ENCODE measurements at places on chromosomes 12 and 14.

- DNase-seq, result no peak
These were observed 1.5 kb downstream of the BIN2 start for GRCh38 chr12:51322452-51322851.

DNA sequence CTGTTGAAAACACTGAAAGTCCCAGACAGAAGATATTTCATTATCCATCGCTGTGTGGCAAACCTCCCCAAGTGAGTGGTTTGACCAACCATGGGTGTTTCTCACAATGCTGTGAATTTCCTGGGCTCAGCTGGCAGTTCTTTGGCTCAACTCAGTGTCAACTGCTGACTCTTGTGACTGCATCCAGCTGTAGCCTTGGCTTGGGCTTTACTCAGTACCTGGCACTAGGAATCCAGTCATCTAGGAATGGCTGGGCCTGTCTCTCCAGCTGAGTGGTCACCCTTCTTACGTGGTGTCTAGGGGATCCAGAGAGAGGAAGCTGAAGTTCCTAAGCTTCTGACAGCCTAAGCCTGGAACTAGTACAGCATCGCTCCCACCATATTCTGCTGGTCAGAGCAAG is 80.7 kb upstream of the PSMC1 start:
- DNase-seq, result no peak

- no peak for DNase-seq
These were observed 24.4 kb upstream of the DHRS4 start for GRCh38 chr14:23929136-23929535.

- DNase-seq, result no peak
These were observed 39.4 kb downstream of the MLXIP start for GRCh38 chr12:122117979-122118378.

GRCh38 chr12:25677232-25677937 is 124.3 kb upstream of the LMNTD1 start:
- no peak for DNase-seq

- no peak for DNase-seq
These were observed 73.5 kb downstream of the ARF6 start for GRCh38 chr14:49966304-49966809.

GRCh38 chr12:11654338-11654737 is 4.9 kb downstream of the ETV6 start:
- no peak for DNase-seq

DNA sequence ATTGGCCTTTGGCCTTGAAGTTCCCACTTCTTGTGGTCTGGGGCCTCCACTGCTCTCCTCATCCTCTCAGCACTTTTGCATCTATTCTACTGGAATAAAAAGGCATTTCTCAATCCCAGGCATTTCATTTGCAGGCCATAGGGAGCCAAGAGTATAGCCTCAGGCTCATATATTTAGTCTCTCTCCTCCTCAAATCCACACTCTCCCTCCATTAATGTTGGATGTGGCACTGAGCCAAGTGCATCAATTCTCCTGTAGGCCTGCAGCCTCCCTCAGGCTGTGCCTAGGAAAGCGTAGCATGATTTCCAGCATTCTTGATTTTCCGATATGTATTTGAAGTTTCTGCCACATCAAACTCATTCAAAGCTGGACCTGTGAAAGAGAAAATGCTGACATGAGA is 211.5 kb upstream of the CPNE8 start:
- no peak for DNase-seq

- no peak for DNase-seq
These were observed 570.6 kb upstream of the STXBP6 start for GRCh38 chr14:25620515-25620914.

- DNase-seq, result peak; percentile 48
These were observed 49.0 kb downstream of the KCTD10 start for GRCh38 chr12:109428037-109428629.

DNA sequence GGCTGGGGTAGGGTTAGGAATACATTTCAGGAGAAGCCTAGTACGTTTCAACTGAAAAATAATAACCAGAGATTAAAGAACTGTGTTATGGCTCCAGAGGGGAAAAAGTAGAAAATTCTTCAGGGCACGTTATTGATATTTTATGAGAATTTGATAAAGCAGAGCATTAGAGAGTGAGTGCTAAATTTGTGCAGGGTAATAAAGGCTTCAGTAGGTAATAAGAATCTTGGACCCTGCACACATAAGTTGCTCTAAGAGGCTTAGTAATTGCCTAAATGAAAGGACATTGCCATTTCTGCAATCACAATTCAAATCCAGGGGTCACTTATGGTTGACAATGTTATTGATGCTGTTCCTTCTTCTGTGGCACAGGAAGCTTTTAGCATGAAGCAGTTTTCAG is 439.4 kb upstream of the DCN start:
- no peak for DNase-seq

- peak; percentile 1 for DNase-seq
These were observed 127.1 kb downstream of the FIGNL2 start for GRCh38 chr12:51721282-51721940.

- no peak for DNase-seq
These were observed 132.1 kb downstream of the RAD51B start for GRCh38 chr14:67951529-67952135.

DNA sequence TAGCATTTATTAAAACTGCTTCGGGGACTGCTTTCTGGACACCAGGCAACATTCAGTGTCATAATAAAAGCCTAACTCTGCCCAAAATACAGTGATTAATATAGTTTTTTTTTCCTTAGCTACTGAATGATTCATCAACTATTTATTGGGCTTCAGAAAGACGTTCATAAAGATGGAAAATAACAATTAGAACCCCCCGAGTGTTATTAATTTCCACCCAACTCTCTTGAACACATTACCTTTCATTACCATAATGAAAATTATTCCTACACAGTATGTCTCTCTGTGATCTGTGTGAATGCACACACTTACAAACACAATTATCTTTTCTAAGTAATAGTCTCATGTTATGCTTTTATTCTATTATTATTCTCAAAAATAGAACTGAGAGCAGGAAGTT is 473.0 kb downstream of the ADAMTS20 start:
- DNase-seq, result no peak

DNA sequence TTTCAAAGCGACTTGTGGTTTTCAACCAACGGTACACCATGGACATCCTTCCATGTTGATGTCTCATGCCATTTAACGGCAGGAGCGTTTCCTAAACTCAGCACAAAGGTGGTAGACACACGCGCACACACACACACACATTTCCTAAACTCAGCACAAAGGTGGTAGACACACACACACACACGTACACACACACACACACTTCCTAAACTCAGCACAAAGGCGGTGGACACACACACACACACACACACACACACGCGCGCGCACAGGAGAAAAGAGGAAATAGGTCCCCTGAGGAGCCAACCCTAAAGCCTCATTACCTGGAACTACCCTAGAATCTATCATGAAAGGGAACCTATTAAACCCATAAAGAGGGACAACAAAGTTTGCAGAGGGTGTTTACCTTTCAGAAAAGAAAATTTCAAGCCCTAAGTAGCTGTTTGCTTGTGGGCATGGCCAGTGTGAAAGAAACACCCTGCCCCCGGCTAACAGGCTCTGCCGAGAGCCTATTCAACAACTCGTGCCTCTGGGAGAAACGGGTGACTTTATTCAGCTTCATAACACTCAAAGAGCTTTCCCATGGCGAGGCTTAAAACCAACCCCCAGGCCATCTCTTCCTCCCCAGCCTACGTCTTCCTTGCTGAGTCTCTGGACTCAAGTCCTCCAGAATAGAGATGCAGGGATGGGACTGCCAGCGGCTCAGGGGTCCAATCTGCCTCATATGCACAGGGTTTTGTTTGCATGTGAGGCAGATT is 31.8 kb downstream of the SLC8B1 start:
- DNase-seq, result no peak

DNA sequence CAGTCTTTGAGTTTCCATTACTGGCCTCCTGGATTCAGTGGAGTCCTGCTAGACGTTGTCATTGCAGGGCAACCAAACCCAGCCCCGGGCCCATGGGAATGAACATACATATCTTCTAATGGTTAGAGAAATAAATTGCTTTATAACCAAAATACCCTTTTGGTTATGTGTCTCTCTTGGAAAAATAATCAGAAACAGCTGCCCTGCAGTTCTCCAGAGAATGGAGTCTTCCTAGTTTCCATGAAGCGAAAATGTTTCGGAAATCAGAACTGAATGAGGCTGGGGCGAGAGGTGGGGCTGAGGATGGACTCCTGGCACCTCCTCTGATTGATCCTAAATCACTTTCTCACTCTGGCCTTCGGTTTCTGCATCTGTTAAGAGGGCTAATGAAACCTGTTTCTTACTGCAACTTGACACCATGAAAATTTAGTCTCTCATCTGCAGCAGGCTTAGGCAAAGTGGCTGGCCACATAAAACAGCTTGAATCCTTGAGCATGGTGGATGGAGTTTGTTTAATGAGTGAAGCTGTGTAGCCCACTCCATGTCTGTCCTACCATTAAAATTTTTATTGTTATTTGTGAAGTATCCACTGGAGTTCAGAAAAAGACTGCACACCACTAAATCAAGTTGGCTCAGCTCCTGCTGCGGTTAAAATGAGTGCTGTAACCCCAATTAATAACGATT is 198.9 kb downstream of the CACNA1C start:
- DNase-seq, result no peak

GRCh38 chr14:93980456-93981201 is 4.3 kb upstream of the ASB2 start:
- no peak for DNase-seq

GRCh38 chr12:31246470-31246850 is 79.5 kb downstream of the SINHCAF start:
- DNase-seq, result no peak

DNA sequence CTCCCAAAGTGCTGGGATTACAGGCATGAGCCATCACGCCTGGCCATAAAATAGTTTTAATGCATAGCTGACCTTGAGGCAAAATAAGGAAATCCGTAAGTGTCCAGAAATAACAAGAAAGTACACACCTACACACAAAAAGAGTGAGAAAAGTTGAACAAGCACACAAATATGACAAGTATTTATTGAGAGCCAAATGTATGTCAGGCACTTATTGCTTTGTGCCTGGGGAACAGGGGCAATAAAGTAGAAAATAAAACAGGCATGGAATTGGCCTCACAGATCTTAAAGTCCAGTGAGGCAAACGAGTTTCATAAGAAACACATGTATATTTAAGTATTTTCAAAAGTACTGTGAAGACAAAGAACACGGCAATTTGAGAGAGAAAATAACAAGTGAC is 103.7 kb downstream of the ERGIC2 start:
- no peak for DNase-seq

- no peak for DNase-seq
These were observed 197.0 kb downstream of the SYNE2 start for GRCh38 chr14:64049616-64050381.

DNA sequence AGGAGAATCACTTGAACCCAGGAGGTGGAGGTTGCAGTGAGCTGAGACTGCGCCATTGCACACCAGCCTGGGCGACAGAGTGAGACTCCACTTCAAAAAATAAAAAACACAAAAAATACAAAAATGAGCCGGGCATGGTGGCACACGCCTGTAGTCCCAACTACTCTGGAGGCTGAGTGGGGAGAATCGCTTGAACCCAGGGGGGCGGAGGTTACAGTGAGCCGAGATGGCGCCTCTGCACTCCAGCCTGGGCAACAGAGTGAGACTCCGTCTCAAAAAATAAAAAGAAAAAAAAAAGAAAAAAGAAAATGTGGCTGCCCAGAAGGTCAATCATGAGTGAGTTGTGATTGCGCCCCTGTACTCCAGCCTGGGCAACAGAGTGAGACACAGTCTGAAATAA is 9.2 kb downstream of the DNAJC22 start:
- DNase-seq, result no peak
